ENCODE measurements at places on chromosomes 5 and 9.
A peak's percentile ranks its signal among the peaks of the same experiment; 100 is the strongest.

DNA sequence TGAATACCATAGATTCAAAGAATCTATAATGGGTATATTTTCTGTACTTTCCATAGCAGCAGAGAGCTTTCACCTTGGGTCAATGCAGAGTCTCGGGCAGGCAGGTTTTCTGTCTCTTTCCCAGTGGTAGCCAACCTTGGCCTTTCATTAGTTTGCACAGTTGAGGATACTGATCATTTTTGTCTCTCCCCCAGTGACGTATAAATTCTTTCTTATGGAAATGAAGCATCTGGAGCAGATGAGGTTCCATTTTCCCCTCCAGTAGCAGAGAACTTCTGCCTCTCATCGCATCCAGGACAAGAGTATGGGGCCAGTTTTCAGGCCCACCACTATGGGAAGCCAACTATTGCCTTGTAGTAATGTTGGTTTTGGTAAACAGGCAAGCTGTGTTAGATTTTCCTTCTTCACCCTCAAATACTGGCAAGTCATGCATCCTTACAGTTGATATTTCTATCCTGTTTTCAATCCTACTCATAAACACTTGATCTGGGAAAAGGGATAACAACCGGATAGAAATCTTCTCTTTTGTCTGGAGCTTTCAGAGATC, 845.2 kb upstream of the CDH18 start:
- peak; percentile 59 for DNase-seq

DNA sequence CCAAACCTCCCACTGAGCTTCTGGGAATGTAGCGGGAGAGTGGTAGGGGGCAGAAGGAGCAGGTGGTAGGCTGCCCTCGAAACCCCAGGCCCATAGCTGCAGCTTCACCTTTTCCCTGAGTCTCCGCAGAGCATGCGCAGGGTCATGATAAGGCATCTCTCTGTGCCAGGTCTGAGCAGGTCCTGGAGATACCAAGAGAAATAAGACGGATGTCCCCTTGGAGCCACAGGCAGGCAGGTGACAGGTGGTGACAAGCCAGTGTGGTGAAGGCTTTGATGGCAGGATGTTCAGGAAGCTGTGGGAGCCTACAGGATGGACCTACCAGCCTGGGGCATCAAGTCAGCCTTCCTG, 68.1 kb downstream of the HMCN2 start:
- no peak for DNase-seq

DNA sequence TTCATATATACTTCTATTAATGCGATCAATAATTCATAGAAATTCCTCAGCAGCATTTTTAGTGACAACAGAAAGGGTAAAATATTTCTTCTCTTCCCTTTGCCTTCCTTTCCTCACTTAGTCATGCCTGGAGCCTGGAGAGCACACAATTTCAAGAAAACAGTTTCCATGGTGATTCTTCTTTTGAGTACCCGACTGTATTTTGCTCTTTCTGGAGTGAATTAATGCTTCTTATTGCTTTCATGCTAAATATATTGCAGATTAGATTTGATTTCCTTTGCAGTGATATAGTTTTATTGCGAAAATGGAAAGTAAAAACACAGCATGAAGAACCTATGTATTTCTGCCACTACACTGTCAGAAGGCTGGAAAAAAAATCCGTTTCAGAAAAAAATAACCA, 153.5 kb downstream of the PPP2R2B start:
- DNase-seq, result no peak

DNA sequence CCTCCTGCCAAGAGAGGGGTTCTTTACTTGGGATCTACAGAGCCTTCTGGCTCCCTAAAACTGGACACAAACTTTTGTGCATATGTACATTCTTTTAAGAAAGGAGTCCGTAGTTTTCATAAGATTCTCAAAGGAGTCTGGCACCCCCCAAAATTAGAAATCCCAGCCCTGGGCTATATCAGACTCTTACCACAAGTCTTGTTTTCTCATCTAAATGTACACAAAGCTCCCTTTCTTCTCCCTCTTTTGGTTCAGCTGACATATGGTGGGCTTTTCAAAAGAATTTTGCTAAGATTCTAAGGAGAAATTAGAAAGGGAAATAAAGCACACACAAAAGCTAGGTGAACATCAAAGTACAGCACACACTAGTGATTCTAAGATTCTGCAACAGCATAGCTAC, 114.4 kb downstream of the ENC1 start:
- no peak for DNase-seq

GRCh38 chr9:32701321-32702022, 66.0 kb upstream of the TAF1L start:
- DNase-seq, result no peak

- DNase-seq, result no peak
These were observed 33.4 kb upstream of the CSNK1G3 start for GRCh38 chr5:123478546-123478945.

GRCh38 chr9:38007016-38007415, 62.0 kb downstream of the SHB start:
- DNase-seq, result no peak

DNA sequence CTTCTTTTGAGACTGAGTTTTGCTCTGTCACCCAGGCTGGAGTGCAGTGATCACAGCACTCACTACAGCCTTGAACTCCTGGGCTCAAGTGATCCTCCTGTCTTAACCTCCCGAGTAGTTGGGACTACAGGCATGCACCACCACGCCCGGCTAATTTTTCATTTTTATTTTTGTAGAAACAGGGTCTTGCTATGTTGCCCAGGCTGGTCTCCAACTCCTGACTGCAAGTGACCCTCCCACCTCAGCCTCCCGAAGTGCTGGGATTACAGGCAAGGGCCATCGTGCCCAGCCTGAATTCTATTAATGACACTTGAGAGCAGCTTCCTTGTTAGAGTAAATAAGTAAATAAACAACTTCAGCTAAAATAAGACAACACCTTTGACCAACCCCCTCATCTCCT, 12.3 kb downstream of the ROR2 start:
- DNase-seq, result no peak

DNA sequence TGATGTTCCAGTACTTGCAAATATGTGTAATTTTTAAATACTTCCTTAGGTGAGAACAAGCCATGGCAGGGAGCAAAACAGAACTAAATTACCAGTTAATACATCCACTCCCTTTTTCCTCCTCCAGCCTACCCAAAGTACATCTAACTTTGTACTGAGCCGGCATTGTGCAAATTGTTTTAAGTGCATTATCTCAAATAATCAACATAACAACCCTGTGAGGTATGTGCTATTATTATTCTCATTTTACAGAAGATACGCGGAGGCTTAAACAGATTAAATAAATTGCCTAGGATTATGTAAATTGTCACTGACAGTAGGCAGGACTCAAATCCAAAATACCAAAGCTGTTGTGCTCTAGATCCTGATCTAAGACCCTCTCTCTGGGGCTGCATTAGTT, 55.5 kb upstream of the KLF4 start:
- no peak for DNase-seq

GRCh38 chr5:58074717-58075116, 385.2 kb downstream of the PLK2 start:
- DNase-seq, result no peak

DNA sequence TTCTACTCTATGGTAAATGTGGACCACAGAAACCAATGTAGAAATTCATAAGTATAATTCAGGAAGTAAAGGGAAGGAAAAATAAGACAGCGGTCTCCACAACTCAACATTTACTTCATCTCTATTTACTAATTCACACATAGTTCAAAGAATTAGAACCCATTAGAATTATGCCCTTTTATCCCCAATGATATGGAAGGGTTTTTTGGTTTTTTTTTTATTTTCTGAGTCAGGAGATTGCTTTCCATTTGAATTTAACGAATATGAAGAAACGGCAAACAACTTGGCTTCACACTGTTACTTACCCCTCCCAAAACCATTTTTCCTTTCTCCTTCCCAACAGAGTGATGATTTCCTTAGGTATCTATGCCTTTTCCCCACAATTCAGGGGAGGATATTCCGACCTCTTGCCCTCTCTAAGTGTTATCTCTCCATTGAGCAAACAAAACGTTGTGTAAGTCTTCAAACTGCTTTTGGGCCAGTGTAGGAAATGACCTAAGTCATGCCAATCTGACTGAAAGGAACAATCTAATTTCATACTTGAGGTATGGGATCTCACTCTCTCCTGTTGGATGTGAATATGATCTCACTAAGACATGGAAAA, 72.0 kb downstream of the CETN3 start:
- DNase-seq, result no peak

DNA sequence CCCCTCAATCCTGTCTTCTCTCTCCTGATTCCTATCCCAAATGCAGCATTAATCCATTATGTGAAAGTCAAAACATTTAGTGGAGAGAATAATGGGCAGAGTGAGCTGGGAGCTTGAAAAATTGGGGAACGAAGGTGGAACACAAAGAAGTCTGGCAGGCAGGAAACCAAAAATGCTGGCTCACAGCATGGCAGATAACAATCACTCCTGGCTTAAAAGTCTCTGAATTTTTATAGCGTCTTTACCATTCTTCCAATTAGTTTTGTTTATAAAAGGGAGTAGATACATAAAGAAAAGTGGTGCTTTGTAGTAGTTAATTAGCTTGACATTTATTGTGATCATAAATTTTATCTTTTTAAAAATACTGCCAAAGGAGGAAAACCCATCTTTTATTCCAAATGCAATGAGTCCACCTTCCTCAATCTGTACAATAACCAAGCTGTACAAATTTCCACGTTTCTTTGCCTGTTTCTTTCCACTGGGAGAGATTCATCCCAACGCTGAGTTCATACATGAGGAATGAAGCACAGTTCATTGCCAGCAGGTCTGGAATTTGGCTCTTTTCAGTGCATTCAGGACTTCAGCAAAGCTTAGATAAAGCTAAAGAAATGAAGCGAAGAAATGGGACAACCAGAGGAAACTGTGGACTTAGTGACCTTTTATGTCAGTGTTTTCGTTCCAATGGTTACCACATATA, 174.7 kb downstream of the HMHB1 start:
- no peak for DNase-seq

DNA sequence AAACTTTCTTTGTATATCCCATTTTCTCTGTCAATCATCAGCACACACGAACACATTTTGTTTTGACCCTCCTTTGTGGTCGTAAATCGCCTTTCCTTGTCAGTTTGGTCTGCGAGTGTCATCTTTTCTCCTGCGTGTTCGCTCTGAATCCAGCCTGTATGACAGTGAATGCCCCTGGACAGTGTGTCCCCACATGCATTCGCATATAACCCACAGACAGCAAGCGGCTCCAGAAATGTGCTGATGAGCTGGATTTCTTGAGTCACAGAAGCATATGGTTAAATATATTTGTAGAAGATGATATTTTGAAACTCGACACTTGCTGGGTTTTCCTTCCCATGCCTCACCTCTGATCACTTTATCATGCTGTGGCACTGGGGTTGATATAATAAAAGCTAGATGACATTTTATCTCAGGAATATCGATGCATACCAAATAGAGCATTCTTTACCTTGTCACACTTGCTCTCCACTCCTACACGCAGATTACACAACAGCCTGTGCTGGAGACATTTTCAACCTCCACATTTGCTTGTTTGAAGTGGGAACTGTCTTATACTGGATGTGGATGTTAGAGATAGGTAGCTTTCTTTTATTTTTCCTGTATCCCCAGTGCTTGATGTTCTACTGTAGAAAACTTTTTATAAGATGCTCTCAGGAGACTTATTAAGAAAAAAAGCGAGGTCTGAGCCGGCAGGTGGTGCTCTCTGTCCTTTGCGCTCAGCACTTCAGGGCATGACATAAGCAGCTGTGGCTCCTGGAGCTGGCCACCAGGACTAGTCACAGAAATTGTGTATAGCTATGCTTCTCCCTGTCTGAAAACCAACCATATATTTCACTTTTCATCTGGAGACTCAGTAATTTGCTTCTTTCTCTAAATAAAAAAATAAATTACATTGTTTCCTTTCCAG, 215.1 kb downstream of the SH3GL2 start:
- DNase-seq, result peak; percentile 53

DNA sequence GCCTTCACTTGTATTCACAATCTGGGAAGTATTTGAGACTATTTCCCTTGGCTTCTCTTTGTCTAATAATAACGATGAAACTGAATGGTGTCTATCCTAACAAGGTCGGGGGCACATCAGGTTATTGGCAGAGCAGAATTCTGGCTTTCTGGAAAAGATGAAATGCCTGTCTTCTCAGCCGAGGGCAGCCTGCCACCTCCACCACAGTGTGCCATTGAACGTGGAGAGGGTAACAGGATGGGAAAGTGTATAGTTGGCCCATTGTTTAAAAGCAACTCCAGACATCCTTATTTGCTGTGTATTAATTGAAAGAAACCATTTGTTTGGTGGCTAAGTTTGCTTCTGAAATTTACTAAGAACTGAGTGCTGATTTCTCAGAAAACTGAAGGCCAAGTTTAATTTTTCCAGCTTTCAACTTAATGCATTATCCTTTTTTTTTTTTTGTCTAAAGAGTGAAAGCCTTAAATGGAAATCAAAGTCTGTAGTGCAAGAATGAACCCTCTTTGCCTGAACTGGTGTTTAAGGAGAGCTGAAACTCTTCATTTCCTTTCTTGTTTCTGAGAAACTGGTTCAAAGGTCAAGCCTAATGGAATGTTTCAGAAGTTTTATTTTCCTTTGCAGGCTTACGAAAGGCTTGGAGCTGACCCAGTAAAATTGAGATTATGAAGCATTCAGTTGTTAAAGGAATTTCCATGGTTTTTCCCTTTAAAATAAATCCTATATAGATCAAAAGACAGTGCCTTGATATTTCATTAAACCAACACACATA, 563.7 kb upstream of the DAP start:
- DNase-seq, result no peak

GRCh38 chr5:39192450-39193160, 26.8 kb downstream of the FYB1 start:
- DNase-seq, result no peak

DNA sequence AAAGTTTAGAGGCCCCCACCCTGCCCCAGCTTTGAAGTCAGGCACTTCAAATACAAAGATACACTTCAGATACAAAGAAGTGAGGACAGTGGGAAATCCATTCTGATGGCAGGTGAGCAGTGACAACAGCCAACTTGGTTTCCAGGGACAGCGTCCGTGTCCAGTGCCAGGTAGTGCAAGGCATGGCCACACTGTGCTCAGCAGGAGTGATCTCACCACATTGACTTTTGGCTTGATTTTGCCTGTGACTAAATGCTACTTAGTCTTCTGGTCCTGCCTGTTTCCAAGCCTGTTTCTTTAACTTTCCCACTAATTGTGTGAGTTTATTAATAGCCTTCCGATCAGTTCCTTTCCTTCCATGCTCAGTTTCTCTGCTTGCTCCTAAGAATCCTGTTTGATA, 72.6 kb upstream of the PALM2AKAP2 start:
- DNase-seq, result no peak

DNA sequence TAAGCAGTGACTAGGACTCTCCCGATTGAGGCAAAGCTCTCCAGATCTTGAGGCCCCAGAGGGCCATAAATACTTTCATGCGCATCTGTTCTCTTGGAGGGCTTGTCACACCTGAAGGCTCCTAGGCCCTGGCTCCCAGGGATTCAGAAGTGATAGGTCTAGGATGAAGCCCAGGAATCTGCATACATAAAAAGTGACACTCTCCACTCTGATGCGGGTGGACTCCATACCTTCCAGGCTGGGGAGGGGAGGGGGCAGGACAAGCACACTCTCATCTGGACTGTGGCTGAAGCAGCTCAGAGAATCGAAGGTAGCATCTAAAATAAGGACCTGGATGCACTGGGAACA, 9.1 kb upstream of the CYSTM1 start:
- DNase-seq, result no peak
